ENCODE measurements at places on chromosomes 7 and 10.

GRCh38 chr10:92688573-92688926 lies 1.2 kb upstream of the HHEX start:
- peak; percentile 4 for DNase-seq

GRCh38 chr10:273088-273487 lies 137.8 kb downstream of the ZMYND11 start:
- no peak for DNase-seq

DNA sequence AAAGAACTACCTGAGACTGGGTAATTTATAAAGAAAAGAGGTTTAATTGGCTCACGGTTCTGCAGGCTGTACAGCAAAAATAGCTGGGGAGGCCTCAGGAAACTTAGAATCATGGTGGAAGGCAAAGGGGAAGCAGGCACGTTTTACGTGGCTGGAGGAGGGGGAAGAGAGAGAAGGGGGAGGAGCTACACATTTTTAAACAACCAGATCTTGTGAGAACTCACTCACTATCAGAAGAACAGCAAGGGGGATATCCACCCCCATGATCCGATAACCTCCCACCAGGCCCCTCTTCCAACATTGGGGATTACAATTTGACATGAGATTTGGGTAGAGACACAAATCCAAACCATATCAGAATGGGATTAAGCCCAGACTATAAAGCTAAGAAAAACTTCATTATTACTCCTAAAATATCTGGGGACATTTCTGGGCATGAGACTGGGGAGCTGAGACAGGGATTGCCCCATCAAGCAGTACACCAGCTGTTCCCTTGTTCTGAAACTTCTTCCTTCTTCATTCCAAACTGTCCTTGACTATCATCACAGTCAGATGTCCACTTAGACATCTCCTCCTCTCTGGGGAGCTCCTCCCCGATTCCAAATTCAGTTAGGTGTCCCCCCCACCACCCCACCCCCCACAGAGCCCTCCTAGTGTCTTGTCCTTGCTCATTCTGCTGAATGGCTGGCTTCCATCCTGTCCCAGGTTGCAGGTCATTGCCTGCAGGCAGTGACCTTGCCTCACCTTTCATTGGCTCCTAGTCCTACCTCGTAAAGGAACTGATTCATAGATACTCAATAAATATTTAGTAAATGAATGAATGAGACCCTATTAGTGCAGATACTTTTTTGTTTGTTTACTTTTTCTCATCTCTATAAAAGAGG lies 132.6 kb downstream of the EVX1 start:
- no peak for DNase-seq

- no peak for DNase-seq
These were observed 58.1 kb downstream of the CAV1 start for GRCh38 chr7:116582806-116583444.

DNA sequence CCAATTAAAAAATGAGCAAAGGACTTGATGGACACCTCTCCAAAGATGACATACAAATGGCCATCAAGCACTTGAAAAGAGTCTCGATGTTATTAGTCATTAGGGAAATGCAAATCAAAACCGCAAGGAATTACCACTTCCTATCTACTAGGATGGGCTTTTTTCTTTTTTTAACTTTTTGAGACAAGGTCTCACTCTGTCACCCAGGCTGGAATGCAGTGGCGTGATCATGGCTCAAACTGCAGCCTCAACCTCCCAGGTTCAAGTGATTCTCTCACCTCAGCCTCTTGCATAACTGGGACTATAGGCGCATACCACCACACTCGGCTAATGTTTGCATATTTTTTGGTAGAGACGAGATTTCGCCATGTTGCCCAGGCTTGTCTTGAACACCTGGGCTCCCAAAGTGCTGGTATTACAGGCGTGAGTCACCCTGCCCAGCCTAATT lies 13.6 kb downstream of the NKX1-2 start:
- DNase-seq: no peak

GRCh38 chr7:27367933-27368549 lies 125.4 kb downstream of the EVX1 start:
- DNase-seq: no peak

- DNase-seq: no peak
These were observed 23.2 kb downstream of the CDK1 start for GRCh38 chr10:60801522-60801921.

DNA sequence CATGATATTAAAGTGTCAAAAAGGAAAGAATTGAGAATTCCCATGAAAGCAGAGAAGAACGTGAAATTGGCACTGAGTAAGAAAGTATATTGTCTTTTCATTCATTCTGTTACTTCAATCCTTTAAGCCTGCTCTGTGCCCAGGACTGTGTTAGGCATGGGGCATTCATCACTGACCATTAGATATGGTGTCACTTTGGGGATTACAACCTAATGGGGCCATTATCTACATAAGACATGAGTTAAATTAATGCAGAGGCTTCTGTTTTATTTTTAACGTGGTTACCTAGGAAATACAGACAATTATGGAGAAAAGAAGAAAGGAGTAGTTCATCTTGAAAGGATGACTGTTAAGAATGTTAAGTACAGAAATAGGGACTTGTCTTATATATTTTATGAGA lies 163.5 kb upstream of the LRGUK start:
- no peak for DNase-seq

- no peak for DNase-seq
These were observed 550.3 kb downstream of the GRM8 start for GRCh38 chr7:126702242-126703016.

GRCh38 chr7:147145194-147145593 lies 1028.6 kb downstream of the CNTNAP2 start:
- DNase-seq: no peak

GRCh38 chr10:44774676-44775401 lies 136.3 kb upstream of the TMEM72 start:
- DNase-seq: no peak

GRCh38 chr7:748446-748845 lies 21.4 kb upstream of the PRKAR1B start:
- DNase-seq: no peak
